ENCODE measurements at places on chromosomes 4 and X. TPM values are rescaled to one million over a fixed set of nuclear protein-coding genes. Genes with fewer than 3 reads are reported as not detected.

The RAB40A gene
- 0.11 TPM for total RNA-seq

The MAOB gene
- total RNA-seq = not detected

The NDST3 gene
- not detected for total RNA-seq

The CFAP99 gene
- not detected for total RNA-seq

The NAT8L gene
- 0.24 TPM for total RNA-seq

The EDA gene
- not detected for total RNA-seq

The SPIN2A gene
- 1.2 TPM for total RNA-seq

The STATH gene
- total RNA-seq = not detected

The HSFX3 gene
- total RNA-seq = not detected

The LAMP2 gene
- 32.6 TPM for total RNA-seq

The SLC49A3 gene
- total RNA-seq = 2.3 TPM

The USP38 gene
- 24.9 TPM for total RNA-seq

The GSX2 gene
- total RNA-seq = not detected

The GAGE12H gene
- total RNA-seq = not detected

The PITX2 gene
- total RNA-seq = not detected

The FAM199X gene
- total RNA-seq = 14.3 TPM

The ABLIM2 gene
- 5.2 TPM for total RNA-seq

The ZNF630 gene
- total RNA-seq = not detected

The PDE5A gene
- total RNA-seq = 0.66 TPM

The PRKG2 gene
- total RNA-seq = 0.35 TPM

The CLCN4 gene
- 4.7 TPM for total RNA-seq

The STAP1 gene
- 50.3 TPM for total RNA-seq

The ANKRD37 gene
- total RNA-seq = 10.4 TPM

The AASDH gene
- 14.2 TPM for total RNA-seq

The CNOT6L gene
- 72.2 TPM for total RNA-seq

The SPANXB1 gene
- total RNA-seq = not detected

The SMIM10 gene
- 1.3 TPM for total RNA-seq

The C4orf54 gene
- total RNA-seq = not detected

The DMP1 gene
- not detected for total RNA-seq

The SLC4A4 gene
- total RNA-seq = not detected
